Stimulated activated CD8-positive, alpha-beta memory T cell treated with anti-CD3 and anti-CD28 coated beads, Interleukin-12 subunit alpha, Interleukin-12 subunit beta, amount 100 ng/mL, for 4 hours (primary cell): ENCODE measurements at places on chromosomes 7 and 10.

DNA sequence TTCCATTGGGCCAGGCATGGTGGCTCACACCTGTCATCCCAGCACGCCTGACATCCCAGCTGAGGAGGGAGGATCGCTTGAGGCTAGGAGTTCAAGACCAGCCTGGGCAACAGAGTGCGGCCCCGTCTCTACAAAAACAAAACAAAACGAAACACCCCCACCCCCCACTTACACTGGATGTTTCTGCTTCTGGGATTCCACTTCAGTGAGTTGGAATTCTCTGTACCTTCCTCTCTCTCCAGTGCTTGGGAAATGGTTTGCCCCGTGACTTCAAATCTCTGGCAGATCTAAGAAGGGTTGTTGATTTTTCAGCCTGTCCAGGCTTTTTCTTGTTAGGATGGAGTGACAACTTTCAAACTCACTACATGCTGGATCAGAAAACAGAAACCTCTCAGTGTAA is 106.9 kb downstream of the ANLN start:
- DNase-seq, result no peak

DNA sequence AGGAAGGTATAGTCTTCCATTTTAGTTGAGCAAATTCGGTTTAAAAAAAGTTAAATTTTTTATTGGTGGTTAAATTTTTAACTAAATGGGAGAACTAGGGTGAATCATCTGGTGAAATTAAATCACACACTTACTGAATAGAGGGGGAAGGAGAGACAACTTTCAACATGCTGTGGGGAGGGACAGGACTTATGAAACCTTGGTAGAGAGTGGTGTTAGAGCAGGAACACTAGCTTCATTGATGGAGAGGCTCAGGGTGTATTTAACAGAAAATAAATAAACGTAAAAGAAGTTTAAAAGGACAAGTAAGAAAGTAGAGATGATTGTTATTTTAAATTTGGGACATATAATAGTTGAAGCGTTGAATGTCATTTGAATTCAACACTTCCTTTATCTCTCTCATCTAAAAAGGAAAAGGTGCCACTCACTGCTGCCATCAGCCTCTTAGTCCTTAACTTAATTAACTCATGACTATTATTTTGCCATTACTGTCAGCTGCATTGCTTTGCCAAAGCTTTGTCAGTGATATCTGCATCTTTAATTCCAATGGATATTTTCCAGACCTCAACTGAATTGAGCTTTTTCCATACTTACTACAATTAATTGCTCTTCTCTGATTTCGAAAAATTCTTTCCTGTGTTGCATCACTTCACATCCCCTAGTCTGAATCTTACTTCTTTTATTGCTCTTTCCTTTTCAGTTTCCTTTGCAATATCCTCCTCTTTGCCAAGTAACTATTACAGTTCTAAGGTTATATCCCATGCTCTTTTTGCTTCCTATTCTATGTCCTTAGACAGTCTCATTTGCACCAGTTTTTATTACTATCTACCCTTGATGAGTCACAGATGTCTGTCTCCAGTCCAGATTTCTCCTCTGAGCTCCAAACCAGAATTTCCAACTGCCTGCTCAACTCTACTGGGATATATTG is 71.7 kb downstream of the GNAT3 start:
- no peak for DNase-seq

GRCh38 chr7:67896721-67897120 is 900.1 kb downstream of the TYW1 start:
- no peak for DNase-seq

GRCh38 chr7:103594186-103594585 is 148.2 kb upstream of the SLC26A5 start:
- DNase-seq, result no peak

GRCh38 chr10:89554433-89554832 is 19.0 kb upstream of the SLC16A12 start:
- DNase-seq, result no peak

GRCh38 chr7:6307762-6308161 is 35.3 kb upstream of the CYTH3 start:
- no peak for DNase-seq

GRCh38 chr10:86961481-86962091 is 3.2 kb downstream of the SNCG start:
- no peak for DNase-seq
